ENCODE measurements at places on chromosomes 5 and 9.

DNA sequence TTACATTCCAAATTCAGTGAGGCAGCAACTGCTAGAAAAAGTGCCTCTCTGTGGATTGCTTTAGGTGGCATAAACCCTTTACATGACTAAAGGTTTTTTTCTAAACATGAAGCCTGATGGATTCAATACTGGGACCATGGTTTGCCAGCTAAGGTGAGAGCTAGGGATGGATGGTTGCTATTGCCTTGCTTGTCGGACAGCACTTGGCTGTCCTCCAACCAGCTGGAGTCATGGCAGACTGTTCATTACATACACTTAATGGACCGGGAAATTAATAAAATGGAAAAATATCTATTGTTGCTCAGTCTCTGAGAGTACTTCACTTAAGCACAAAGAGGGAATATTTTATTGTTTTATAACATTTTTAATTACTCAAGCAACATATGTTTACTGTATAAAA lies 116.9 kb upstream of the TRPC7 start:
- DNase-seq = no peak

DNA sequence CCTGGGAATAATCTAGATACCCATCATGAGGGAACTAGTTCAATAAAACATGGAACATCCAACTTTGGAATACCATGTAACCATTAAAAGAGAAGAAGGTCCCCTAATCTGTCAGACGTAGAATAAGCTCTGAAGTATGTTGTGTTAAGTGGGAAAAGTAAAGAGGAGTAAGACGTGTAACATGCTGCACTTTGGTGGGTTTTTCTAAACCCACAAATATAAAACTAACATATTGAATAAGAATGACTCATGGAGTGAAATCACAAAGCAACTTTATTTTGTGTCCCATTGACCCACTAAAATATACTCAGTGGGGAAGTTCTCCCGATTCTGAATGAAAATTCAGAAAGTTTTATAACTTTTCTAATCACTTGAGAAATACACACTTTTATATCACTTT lies 67.9 kb upstream of the PIK3R1 start:
- DNase-seq = no peak

GRCh38 chr9:8486095-8486494 lies 686.5 kb upstream of the DMAC1 start:
- DNase-seq = no peak

DNA sequence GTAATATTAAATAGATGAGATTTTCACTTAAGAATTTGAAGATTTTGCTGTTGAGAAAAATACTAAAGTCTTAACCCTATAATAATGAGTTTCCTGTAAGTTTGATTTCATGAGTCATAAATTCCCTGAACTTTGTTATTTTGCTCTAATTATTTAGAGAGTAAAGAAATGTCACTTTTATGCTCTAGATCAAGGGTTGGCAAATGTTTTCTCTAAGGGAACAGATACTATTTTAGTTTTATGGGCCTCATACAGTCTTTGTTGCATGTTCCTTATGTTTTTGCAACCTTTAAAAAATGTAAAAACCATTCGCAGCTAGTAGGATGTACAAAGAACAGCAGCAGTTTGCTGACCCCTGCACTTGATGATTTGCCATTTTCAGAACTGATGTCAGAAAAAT lies 480 bp upstream of the TXNDC8 start:
- no peak for DNase-seq

GRCh38 chr9:97923529-97924108 lies 1.3 kb upstream of the TRMO start:
- peak; percentile 73 for DNase-seq

DNA sequence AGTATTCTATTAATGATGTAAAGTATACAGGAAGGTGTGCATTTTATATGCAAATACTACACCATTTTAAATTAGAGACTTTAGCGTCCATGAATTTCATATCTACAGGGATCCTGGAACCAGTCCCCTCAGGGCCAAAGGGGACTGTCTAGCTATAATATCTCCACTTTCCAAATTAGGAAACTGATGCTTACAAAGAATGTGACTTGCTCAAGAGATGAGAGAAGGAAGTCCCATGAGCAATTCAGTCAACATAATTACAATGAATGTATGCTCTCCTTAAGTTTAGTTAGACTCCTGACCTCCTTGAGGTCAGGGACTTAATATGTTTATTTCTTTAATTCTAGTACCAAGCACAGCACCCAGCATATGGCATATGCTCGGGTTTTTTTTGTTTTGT lies 23.7 kb downstream of the NIPBL start:
- no peak for DNase-seq

GRCh38 chr5:6850106-6850432 lies 136.8 kb downstream of the TENT4A start:
- DNase-seq = no peak

DNA sequence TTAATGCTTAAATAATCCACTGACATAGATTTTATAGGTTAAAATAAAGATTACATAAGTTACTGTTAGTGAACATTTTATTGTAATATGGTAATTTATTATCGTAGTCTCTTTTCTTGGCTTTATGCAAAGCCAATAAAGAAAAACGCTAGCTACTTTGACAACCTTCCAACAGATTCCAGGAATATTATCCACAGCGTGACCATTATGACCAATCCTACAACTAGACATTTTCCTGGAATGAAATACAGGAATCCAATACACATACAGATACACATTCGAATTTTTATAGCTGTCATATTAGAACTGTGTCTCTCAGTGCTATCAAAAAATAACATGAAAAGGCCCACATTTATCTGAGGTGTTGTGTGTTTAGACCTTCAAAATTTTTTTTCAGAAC lies 13.1 kb downstream of the RPS23 start:
- DNase-seq = no peak

- DNase-seq = no peak
These were observed 28.3 kb upstream of the NIPAL4 start for GRCh38 chr5:157431544-157432200.

GRCh38 chr5:96117771-96118651 lies 156.4 kb upstream of the ELL2 start:
- DNase-seq = no peak

- DNase-seq = no peak
These were observed 64.3 kb downstream of the IRX1 start for GRCh38 chr5:3659907-3660306.

DNA sequence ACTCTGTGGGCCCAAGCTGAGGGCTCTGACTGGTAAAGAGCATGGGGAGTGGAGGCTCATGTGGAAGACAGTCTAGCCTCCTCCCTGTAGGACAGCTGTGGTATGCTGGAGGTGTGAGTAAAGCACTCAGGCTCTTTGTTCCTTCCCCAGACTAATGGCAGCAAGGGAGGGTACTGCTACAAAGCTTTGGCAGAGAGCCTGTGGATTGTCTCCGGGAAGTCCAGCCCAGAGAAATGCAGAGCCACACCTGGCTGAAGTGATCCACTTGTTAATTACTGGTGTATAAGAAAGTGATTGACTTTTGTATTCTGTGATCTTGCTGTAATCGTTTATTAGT lies 161.7 kb downstream of the OXCT1 start:
- no peak for DNase-seq

GRCh38 chr5:91177085-91177484 lies 206.0 kb downstream of the ARRDC3 start:
- DNase-seq = no peak

Measured in left ventricle myocardium inferior (tissue), 1 donor.